ENCODE measurements at places on chromosomes 2 and 18. TPM values are rescaled to one million over a fixed set of nuclear protein-coding genes. Genes with fewer than 3 reads are reported as not detected.

GRCh38 chr2:134107402-134107801, 146.5 kb upstream of the MGAT5 start:
- no peak for DNase-seq

DNA sequence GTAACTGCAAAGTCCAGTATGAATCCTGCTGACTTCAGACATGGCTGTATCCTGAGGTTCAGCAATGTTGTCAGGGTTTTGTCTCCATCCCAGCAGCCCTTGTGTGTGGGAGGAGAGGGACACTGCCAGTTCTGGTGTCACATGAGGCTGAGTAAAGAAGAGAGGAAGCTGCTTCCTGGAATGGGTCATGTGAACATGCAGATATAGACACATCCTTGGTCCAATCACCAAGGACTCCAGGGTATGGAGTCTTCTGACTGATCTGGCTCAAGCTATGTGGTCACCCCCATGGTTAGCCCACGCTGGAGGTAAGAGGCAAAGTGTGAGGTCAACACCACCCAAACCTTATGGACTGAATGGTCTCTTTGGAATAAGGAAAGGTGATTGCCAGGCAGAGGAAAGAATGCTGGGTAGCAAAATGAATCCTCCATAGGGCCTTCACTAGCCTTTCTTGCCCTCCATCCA, 134.4 kb upstream of the SLC1A4 start:
- no peak for DNase-seq

GRCh38 chr2:219270055-219270372, 9.2 kb upstream of the DNAJB2 start:
- no peak for DNase-seq

GRCh38 chr18:62784966-62785413, 69.6 kb downstream of the PHLPP1 start:
- no peak for DNase-seq

SKA1 gene
- polyA plus RNA-seq = 8.4 TPM

Measured in left renal pelvis (tissue), 4 donors.